ENCODE measurements at places on chromosomes 5 and 9. TPM values are rescaled to one million over a fixed set of nuclear protein-coding genes. Genes with fewer than 3 reads are reported as not detected.

DNA sequence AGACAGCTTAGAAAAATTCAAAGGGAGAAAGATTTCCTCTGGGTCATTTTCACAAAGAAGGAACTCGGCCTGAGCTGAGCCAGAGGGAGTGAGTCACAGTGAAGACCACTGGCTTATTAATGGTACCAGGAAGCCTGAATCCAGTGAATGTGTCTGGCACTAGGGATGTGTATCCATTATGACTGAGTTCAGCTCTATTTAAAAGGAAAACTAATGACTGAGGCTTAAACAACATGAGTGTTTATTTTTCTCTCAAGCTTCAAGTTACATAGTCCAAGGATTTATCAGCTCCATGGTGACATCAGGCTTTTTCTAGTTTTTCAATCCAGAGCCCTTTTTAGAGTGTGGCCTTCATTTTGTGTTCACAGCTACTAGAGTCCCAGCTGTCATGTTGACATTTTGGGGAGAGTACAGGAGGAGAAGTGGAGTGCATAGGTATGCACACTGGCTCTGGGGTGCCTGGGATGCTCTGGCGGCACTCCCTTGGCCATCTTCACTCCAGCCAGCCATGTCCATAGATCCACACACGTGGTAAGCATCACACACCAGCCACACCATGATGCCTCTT, 159.5 kb upstream of the ERCC6L2 start:
- DNase-seq: no peak

Gene FREM1
- total RNA-seq: 0.32 TPM

- no peak for DNase-seq
These were observed 80.1 kb upstream of the CACNA1B start for GRCh38 chr9:137797206-137798120.

DNA sequence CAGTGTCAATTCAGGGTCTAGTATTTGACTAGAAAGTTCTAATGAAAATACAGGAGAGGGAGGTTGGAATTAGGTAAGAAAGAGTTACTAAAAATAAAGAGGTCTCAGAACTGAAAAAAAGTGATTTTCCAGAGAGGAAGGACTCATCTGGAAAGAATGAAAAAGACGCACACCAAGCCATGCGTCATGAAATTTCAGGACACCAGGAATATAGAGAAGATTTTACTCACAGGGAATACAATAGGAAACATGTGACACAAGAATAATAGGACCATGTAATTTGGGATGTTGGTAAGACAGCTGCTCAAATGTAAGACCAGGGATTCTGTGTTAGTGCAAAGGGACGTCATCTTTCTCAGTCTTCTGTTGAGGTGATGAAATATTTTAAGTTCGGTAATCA, 224.7 kb downstream of the GDNF start:
- DNase-seq: peak; percentile 55

DNA sequence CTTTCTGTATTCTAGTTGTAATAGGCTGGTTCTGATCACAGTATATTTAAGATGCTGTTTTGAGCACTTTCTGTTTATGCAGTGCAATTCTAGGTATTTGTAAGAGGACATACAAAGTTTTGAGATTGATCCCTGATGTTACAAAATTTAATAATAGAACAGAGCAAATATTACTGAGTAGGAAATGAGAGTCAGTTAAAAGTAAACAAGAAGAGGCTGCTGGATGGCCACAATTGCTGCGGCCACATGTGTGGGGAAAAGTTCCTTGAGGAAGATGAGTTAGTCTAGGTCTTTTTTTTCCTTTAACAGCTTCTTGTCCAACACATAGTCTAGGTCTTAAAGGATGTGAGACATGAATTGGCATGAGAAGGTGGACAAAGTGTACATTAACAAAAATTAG, 11.3 kb downstream of the EHMT1 start:
- DNase-seq: peak; percentile 20

- peak; percentile 35 for DNase-seq
These were observed 136.2 kb upstream of the TRIM32 start for GRCh38 chr9:116550696-116551436.

Gene BNC2
- 41.6 TPM for total RNA-seq

- no peak for DNase-seq
These were observed 152.9 kb downstream of the CDC42SE2 start for GRCh38 chr5:131416729-131417128.

Gene NUTM2G
- not detected for total RNA-seq

Gene SLC1A3
- total RNA-seq: 1.3 TPM

DNA sequence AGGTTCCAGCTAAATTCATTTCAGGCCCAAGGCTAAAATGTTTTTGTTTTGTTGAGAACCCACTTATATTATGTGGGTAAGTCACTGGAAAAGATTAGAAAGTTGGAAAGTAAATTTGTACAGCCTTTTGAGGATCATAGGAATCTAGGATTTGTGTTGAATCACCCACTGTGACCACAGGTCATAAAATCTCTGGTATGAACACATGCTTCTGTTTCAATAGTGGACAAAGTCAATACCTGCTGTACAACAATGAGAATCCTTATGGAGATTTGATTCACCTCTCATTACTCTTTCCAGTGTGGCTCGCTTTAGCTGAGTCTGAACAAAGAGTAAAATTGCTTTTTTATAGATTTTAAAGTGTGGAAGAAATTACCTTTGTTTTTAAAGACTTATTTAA, 369.5 kb downstream of the TMEM167A start:
- no peak for DNase-seq

DNA sequence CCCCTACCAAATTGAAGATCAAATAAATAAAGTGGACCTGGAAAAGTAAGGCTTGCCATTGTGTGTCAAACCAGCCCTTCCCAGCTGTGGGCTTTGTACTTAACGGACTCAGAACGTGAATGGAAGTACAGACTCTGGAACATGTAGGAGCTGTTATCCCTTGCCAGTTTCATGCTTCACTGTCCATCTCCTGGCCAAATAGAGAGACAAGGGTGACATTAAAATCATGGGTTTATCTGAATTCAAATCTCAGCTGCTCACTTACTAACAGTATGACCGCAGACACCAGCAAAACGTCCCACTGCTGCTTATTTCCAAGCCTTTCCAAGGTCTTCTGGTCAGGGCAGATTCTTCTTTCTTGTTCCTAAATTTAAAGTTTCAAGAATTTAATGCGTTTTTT, 52.2 kb downstream of the EXOSC2 start:
- no peak for DNase-seq

Gene NR2F1-AS1
- total RNA-seq: 30.3 TPM

DNA sequence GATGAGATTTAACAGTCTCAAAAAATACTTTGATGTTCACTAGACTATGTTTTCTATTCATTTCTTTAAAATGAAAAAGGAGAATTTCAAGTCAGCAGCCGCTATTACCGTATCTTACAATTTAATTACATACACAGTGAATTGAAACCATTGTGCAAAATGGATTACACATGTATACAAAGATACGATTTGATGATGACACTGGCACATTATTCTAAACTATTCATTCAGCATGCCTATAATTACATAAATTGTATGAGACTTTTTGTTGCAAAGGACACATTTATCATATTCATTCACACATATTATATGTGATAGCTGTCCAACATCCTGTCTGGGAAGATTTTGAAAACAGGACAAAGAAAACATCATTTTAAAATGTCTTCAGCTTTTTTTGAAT, 118.3 kb upstream of the VCAN start:
- no peak for DNase-seq

GRCh38 chr9:87554976-87555375, 57.3 kb downstream of the DAPK1 start:
- no peak for DNase-seq

- DNase-seq: no peak
These were observed 157.5 kb downstream of the ZSWIM6 start for GRCh38 chr5:61489574-61489973.

Gene CDH9
- not detected for total RNA-seq

- DNase-seq: peak; percentile 13
These were observed 56.7 kb upstream of the LPAR1 start for GRCh38 chr9:111094958-111095357.

DNA sequence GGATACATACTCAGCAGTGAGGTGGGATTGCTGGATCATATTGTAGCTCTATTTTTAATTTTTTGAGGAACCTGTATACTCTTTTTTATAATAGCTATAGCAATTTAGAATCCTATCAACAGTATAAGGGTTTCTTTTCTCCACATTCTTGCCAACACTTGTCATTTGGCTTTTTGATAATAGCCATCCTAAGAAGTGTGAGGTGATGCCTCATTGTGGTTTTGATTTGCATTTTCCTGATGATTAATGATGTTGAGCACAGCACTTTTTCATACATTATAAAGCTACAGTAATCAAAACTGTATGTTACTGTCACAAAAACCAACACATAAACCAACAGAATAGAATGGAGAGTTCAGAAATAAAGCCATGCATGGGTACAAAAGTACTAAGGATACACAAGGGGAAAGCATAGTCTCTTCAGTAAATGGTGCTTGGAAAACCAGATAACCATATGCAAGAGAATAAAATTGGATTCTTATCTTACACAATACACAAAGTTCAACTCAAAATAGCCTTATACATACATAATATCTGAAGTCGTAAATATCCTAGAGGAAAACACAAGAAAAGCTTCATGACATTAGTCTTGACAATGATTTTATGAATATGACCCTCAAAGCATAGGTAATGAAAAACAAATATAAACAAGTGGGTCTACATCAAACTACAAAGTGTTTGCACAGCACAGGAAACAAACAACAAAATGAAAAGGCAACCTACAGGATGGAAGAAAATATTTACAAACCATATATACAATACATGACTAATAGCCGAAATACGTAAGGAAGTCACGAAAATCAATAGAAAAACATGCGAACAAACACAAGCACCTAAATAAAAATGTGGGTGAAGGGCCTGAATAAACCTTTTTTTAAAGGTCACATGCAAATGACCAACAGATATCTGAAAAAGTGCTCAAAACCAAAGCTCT, 287.8 kb upstream of the DAB2 start:
- DNase-seq: no peak

DNA sequence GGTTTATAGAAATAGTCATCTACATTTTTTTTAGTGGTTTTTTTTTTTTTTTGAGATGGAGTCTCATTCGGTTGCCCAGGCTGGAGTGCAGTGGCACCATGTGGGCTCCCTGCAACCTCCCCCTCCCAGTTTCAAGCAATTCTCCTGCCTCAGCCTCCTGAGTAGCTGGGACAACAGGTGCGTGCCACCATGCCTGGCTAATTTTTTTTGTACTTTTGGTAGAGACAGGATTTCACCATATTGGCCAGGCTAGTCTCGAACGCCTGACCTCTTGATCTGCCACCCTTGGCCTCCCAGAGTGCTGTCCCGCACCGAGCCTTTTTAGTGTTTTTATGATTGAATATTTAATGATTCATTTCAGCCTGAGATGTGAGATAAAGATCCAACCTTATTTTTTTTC, 27.3 kb downstream of the ANKRD33B start:
- no peak for DNase-seq

GRCh38 chr9:124267271-124267807, 9.6 kb downstream of the NEK6 start:
- peak; percentile 51 for DNase-seq

- no peak for DNase-seq
These were observed 60.6 kb downstream of the HSD17B3 start for GRCh38 chr9:96241391-96241809.
